Endodermal cell (in vitro differentiated cells): ENCODE measurements at places on chromosomes 4 and X.

- DNase-seq = no peak
These were observed 136.5 kb downstream of the AASDH start for GRCh38 chr4:56250776-56251175.

DNA sequence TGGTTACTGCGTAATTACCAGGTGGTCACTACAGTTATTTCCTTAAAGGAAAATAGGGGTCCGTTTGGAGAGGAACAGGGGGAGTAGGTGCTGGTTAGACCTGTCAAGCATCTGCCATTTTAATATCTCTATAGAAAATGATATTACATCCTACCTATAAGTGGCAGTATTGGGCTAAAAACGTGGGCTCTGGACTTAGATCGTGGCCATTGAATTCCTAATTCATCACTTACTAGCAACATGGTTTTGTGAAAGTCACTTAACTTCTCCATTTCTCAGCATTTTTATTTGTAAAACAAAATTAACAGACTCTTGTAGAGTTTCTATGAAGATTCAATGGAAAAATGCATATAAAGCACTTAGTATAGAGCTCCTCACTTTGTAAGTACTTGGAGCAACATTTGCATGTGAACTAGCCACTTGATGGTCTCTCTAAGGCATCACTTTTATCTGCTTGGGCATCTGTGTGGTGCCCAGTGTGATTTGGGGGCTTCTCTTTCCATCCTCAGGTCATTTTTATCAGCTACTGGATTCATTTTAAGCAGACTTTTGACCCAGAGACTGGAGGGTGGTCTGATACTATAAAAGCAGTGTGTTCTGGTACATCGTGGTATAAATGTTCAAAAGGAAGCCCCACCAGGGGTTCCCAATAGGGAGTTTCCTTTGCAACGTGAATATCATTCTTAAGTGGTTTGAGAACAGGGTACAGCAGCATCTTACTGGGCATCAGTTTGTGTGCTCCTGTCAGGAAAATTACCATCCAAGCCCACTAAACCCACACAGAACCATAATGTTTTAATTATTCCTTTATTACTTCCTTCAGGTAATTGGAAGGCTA is 42.7 kb upstream of the RASSF6 start:
- no peak for DNase-seq

DNA sequence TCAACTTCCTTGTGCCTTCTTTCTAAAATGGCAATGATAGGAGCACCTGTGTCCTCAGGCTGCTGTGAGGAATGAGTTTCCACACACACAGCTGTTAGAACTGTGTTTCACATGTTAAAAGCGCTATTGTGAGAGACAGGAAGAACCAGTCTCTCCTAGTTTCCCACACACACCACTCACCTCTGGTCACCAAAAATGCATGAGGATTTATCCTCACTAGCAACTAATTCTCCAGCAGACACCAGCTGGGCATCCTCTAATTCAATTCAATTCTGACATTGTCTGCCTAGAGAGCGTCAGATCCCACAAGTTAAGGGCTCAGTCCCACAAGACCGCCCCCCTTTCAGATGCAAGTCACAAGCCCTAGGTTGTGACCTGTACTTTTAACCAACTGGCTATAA is 29.0 kb upstream of the SLC2A9 start:
- DNase-seq = no peak

DNA sequence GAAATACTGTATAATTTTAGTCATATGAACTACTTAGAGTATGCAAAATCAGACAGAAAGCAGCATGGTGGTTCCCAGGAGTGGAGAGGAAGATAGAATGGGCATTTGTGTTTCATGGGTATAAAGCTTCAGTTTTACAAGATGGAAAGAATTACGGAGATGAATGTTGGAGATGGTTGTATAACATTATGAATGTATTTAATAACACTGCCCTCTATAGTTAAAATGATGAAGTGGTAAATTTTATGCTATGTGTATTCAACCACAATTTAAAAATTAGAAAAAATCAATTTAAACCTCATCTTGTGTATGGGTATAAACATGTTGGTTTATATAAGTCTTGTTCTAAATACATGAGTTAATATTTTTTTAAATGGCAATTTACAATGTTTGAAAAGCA is 521.1 kb downstream of the FSTL5 start:
- DNase-seq = no peak

DNA sequence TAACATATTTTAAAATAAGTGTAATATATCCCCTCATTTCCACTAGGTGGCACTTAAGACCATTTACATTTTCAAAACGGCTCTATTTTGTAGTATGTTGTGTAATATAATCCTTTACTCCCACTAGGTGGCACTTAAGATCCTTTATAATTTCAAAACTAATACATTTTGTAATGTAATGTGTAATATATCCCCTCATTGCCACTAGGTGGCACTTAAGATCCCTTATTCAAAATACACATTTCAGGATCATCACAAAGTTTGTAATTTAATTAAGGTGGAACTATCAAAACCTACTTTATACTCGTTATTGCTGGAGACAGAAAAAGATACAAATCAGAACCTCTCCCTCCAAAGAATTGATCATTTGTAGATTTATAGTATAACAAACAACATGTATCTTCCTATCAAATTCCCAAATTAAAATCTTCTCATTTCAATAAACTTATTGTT is 132.5 kb downstream of the ARHGAP6 start:
- no peak for DNase-seq

DNA sequence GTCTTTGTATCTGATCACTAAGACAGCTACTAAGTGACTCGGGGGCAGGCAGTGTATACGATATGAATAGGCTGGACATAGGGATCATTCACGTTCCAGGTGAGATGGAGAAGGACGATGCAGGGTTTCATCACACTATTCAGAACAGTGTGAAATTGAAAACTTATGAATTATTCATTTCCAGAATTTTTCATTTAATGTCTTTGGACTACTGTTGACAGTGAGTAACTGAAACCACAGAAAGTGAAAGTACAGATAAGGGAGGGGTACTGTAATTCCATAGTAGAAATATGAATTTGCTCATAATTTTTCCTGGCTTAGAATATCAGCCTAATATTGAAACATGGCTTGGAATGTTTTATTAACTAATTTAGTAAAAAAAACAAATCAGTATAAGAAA is 24.4 kb downstream of the TMEM144 start:
- no peak for DNase-seq

- peak; percentile 79 for DNase-seq
These were observed 230.6 kb downstream of the NSUN7 start for GRCh38 chr4:40980318-40980883.

GRCh38 chrX:99480728-99481127 is 929.3 kb downstream of the PCDH19 start:
- DNase-seq = no peak

GRCh38 chr4:101670897-101671296 is 119.6 kb upstream of the BANK1 start:
- no peak for DNase-seq

DNA sequence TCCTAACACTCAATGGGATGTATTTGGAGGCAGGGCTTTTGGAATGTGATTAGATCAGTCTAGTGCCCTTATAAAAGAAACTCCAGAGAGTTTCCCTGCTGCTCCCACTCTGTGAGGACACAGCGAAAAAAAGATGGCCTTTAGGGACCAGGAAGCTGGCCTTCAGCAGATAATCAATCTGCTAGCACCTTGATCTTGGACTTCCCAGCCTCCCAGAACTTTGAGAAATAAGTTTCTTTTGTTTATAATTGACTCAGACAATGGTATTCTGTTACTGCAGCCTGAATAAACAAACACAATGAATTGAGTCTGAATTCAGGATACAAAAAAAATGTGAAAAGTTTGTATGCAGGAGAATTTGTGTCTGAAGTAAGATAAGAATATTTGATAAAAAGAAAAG is 842.1 kb downstream of the FSTL5 start:
- DNase-seq = no peak

DNA sequence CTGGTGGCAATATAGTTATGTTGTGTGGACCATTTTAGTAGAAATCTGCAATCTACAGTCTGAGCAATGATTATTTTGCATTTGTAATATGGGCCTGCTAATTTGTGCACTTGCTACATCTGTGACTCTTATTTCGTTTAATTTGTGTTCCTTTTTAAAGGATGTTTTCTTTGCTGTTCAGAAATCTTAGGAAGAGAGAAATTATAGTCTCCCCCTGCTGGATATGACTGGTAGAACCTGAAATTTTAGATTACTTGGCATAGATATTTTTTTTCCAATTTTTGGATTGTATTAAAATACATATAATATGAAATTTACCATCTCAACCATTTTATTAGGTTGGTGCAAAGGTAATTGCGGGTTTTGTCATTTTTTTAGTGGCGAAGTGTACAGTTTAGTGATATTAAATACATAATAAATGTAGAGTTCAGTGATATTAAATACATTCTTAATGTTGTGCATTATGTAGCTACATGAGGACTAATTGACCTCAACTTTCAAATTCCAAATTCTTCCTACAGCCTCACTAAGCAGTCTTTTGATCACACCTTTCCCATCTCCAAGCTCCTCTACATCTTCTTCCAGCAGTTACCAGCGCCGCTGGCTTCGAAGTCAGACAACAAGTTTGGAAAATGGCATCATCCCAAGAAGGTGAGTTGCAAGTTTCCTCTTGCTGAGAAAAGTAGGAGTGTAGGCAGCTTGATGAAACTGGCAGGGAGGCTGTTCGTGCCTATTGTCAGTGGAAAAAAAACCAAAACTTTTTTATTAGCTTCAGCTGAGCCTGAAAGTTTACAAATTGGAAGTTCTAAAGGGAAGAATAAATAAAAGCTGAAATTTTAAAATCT is 82.2 kb downstream of the FNIP2 start:
- no peak for DNase-seq

GRCh38 chr4:83388313-83388676 is 53.6 kb upstream of the HPSE start:
- DNase-seq = peak; percentile 43

- DNase-seq = no peak
These were observed 1225.9 kb downstream of the PCDH19 start for GRCh38 chrX:99184153-99184552.

DNA sequence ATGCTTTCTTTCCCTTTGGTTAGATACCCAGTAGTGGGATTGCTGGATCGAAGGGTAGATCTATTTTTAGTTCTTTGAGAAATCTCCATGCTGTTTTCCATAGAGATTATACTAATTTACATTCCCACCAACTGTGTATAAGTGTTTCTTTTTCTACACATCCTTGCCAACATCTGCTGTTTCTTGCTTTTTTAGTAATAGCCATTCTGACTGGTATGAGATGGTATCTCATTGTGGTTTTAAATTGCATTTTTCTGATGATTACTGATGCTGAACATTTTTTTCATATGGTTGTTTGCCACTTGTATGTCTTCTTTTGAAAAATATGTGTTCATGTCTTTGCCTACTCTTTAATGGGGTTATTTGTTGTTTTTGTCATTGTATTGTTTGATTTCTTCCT is 6.6 kb upstream of the AGA start:
- no peak for DNase-seq

DNA sequence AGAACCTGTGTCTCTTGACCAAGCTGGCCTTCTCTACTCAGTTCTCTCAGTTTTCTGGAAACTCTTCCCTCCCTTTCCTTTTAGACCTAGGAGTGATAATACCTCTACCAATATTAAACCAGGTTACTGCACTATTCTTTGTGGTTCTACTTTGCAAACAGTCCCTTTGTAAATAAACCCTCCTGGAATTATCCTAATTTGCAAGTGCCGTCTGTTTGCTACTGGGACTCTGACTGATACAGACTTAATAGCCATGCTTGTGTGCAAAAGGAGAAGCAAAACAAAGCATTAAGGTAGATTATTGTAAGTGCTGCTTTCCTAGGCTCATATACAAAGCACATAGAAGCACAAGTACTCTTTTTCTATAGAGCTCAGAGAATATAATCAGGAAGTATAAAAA is 507.0 kb downstream of the INPP4B start:
- DNase-seq = no peak

GRCh38 chrX:138191998-138192397 is 519.5 kb downstream of the FGF13 start:
- peak; percentile 71 for DNase-seq

GRCh38 chr4:179719766-179720450 is 2277.7 kb upstream of the AGA start:
- DNase-seq = no peak

DNA sequence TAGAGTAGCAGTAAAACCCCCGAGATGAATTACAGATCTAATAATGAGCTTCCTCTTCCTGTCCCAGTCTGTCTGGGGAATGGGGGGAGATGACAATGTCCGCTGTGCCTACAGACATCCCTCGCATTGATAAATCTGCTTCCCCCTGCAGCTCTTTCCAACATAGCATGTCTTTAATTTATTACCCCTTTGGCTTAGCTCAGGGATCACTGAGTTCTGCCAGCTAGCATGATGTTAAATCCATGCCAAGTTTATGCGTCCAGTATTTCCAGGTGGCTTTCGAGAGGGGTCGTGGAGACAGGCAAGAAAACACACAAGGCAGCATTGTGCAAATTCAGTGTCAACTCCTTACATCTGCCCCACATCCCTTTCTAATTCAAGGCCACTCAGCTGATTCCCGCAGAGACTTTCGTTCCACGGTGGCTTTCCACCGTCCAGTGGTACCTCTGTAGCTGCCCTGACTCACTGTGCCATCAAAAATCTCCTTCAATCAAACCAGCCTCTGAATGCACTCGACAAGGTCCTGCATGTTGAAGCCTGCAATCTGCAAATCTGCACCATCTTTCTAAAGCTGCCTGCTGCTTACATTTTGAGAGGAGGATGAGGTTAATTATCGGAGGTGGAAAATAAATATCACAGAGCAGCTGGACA is 75.1 kb downstream of the MXRA5 start:
- no peak for DNase-seq

DNA sequence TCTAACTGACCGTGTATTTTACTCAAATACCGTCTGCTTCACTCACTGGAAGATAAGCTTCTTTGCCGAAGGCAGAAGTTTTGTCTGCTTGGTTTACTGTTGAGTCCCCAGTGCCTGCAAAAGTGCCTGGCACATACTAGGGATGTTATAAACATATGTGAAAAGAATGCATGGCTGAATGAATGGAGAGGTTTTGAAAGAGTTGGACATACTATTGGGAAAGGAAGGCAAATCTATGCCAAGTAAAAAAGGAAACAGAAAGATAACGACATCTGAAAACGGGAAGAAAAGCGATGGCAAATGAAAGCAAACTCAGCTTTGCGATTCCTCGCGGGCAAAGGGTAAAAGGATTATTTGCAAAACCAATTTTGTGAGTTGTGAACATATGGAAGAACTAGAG is 21.7 kb downstream of the ADGRG2 start:
- no peak for DNase-seq

DNA sequence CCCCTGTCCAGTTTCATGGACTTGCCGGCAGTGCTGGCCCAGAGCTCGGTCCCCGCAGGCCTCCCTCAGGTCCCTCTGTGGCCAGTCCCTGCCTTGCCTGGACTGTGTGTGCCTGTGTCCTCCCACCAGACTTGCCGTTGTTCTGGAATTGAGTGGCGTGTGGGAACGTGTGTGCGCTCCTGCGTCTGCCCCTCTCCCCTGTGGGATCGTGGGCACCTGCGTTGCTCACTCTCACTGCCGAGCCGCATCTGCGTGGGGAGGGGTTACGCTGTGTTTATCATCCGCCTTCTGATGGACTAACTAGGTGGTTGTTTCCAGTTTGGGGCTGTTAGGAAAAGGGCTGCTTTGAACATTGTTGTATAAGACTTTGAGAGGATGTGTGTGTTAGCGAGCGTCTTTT is 21.2 kb downstream of the PCGF3 start:
- no peak for DNase-seq
